ENCODE measurements at places on chromosomes 13 and 19. TPM values are rescaled to one million over a fixed set of nuclear protein-coding genes. Genes with fewer than 3 reads are reported as not detected.

The GGN gene
- not detected for total RNA-seq

The ZNF440 gene
- 8.8 TPM for total RNA-seq

The SLC10A2 gene
- not detected for total RNA-seq

The ZNF570 gene
- total RNA-seq = 5.2 TPM

DNA sequence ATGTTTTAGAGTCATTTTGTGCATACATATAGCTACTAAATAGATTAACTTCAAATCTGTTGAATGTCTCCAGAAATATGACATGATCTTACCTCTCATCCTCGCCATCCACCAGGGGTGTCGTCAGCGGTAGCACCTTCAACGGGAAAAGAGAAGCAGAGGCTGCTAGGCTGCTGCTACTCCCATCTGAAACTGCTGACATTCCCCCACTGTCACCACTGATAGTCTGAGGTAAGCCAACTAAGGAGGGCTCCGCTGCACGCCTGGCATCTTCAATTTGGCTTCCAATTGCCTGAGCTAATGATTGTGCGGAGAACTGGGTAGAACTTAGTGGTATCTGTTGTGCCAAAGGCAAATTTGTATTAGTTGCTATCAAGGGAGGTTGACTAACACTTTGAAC is 3.1 kb downstream of the TSC22D1 start:
- H3K4me3 ChIP-seq = no peak overlapping the region
- no peak for DNase-seq
- no peak overlapping the region for H3K27ac ChIP-seq

GRCh38 chr13:72536714-72537394 is 190.6 kb downstream of the MZT1 start:
- H3K27me3 ChIP-seq = no peaks in the 10 kb centered on the region
- no peak for DNase-seq
- no peak overlapping the region for H3K4me3 ChIP-seq
- H3K4me1 ChIP-seq = no peaks in the 10 kb centered on the region
- no peak overlapping the region for H3K27ac ChIP-seq

DNA sequence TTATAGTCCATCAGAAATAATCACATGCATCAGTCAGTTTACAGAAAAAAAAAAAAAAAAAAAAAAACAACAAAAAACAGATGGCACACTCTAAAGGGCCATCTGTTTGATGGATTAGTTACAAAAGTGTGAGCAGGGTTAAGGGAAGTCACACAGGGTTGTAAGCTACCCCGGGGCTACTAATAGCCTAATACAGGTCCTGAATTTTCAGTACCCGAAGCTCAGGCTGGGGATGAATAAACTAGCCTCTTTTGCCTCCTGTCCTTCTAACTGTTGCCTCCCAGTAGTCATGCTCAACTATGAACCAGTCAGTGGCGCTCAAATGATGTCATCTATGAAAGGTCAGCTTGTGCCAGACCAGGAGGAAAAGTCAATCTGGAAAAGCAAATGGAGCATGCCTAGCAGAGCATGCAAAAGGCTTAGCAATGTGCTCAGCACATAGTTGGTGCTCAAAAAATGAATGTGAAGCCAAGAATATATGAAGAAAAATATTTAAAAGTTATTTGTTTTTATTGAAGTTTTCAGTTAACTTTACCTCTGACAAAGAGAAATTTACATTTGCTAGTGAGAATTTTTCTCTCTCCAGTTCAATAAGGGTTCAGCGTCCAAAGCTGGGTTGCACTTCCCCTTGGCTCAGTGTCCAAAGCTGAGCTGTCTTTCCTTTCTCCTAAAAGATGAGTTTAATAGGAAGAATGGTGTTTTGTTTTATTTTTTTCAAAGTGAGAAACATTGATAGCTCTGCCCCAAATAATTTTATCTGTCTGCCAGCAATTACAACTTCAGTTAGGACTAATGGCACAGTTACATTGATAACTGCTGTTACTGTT is 30.8 kb upstream of the LRCH1 start:
- no peak overlapping the region for H3K27ac ChIP-seq
- H3K4me1 ChIP-seq = no peaks in the 10 kb centered on the region
- peaks cover 7% of the 10 kb centered on the region for H3K27me3 ChIP-seq

- no peak for DNase-seq
- peak overlapping the region; percentile 88 for H3K27ac ChIP-seq
- peak overlapping the region; percentile 62 for H3K4me3 ChIP-seq
These were observed 40.8 kb upstream of the CEACAM21 start for GRCh38 chr19:41535029-41535622.

- no peaks in the 10 kb centered on the region for H3K27me3 ChIP-seq
- peaks cover 19% of the 10 kb centered on the region for H3K36me3 ChIP-seq
- DNase-seq = no peak
These were observed 85.2 kb downstream of the LRRC63 start for GRCh38 chr13:46296921-46297320.

DNA sequence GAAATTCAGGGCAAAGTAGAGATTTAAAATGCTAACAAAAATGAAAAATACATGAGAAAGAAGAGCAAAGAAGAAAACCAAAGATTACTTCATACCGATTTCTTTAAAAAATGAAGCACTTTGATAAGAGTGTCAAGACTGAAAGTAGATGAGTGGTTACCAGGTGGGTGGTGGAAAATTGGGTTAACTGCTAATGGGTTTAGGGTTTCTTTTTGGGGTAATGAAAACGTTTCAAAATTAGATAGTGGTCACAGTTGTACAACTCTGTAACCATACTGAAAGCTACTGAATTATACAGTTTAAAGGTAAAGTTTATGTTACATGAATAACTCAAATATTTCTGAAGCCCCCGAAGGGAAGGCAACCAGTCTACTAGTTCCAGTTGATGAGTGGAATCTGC is 179.4 kb downstream of the NDFIP2 start:
- no peak for DNase-seq
- peaks cover 14% of the 10 kb centered on the region for H3K27me3 ChIP-seq
- H3K36me3 ChIP-seq = no peaks in the 10 kb centered on the region
- H3K4me1 ChIP-seq = peaks cover 2% of the 10 kb centered on the region

All from activated CD8-positive, alpha-beta T cell treated with anti-CD3 and anti-CD28 coated beads for 36 hours (primary cell).